Thoracic aorta (tissue), 2 donors: ENCODE measurements at places on chromosomes 6 and 20.

- DNase-seq, result no peak
These were observed 5.6 kb downstream of the TAGAP start for GRCh38 chr6:159038914-159039884.

GRCh38 chr6:33772082-33772830, 16.7 kb downstream of the LEMD2 start:
- DNase-seq, result no peak

- no peak for DNase-seq
These were observed 473.0 kb downstream of the BMP2 start for GRCh38 chr20:7240490-7240889.

DNA sequence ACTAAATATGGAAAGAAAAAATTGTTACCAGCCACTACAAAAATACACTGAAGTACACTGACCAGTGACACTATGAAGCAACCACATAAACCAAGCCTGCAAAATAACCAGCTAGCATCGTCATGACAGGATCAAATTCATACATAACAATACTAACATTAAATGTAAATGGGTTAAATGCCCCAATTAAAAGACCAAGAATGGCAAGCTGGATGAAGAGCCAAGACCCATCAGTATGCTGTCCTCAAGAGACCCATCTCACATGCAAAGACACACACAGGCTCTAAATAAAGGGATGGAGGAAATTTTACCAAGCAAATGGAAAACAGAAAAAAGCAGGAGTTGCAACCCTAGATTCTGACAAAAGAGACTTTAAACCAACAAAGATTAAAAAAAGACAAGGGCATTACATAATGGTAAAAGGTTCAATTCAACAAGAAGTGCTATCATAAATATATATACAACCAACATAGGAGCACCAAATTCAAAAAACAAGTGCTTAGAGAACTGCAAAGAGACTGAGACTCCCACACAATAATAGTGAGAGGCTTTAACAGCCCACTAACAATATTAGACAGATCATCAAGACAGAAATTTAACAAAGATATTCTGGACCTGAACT, 104.8 kb downstream of the HACE1 start:
- no peak for DNase-seq

GRCh38 chr6:151729829-151730495, 77.5 kb upstream of the ESR1 start:
- DNase-seq, result no peak

DNA sequence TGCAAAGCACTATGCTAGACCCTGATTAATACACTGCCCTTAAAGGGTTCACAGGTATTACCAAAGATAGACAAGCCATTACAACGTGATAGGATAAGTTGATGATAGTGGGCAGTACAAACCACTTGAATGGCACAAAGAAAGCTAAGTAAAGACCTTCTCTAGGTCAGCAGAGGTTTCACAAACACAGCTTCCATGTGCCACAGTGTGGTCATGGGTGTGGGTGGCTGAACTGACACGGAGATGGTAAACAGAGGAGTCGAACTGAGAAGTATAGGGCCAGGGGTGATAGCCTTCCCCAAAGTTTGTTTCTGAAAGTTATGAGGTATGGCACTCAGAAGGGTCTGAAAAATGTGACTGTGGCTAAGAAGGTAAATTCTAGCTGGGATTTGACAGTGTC, 4.3 kb downstream of the ZBTB9 start:
- no peak for DNase-seq

DNA sequence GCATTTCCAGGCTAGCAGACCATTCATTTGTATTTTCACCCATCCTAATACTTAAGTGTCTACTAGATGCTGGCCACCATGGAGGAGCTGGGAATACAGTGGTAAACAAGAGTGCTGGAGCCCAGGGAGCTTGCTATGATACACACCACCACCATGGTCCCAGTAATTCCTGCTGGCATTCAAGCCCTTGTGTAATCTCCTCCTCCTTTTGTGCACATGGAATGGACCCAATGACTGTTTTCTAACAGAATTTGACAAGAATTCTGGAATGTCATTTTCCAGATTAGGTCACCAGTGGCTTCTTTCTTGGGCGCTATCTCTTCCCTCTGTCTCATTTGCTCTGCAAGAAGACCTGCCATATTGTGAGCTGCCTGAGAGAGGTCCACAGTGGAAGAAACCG, 552.0 kb downstream of the C6orf118 start:
- no peak for DNase-seq

DNA sequence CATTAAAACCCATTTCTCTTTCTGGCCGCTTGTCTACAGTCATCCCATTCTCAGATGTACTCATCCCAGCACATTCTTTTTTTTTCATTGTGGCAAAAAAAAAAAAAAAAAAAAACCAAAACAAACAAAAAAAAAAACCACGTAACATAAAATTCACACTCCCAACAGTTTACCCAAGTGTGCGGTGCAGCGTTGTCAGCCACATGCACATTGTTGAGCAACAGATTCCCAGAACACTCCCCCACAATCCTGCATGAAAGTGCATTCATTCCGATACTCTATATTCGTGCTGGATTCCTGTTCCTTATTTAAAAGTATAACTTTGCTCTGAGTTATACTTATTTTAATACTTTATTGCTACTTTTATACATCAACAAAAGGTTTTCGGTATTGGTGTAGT, 96.0 kb downstream of the SASH1 start:
- no peak for DNase-seq

GRCh38 chr6:134626086-134626485, 308.2 kb upstream of the SGK1 start:
- no peak for DNase-seq

- no peak for DNase-seq
These were observed 21.8 kb upstream of the PRND start for GRCh38 chr20:4699957-4700356.

DNA sequence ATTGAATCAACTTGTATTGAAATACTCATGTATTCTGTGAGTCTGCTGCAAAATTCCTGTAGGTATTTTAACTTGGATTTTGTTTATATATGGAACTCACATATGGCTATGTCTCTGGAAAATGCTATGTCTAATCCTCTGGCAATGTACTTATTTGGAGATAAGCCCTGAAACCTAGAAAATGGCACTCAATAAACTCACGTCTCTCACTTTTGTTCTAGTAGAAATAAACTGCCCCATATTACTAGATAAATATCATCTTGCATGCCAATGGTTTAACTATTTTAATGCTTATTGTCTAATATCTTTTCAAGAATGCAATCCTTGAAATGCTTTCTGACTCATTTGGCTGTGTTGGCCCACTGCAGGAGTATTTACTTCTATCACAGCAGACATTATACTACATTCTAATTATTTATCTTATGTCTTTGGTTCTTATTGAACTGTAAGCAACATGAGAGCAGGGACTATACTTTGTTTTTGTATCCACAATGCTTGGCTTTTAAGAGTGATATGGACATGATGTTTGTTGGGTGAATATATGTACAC, 292.2 kb upstream of the RSPO3 start:
- DNase-seq, result no peak

DNA sequence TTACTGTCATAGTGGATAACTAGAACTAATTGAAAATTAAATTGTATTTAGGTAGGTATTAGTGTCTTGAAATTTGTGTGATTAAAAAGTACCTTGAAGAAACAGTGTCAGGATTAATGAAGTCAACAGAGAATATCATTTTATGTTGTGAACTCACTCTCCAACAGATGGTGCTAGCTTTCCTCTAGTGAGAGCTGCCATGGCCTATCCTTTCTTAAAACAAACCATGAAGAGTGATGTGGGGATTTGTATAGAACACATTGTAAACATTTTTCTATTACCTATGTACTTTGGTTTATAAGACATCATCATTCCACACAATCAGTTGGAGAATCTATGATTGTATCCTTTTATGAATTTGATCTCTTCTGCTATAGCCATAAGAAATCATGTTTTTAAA, 4.8 kb upstream of the SRSF12 start:
- DNase-seq, result no peak

DNA sequence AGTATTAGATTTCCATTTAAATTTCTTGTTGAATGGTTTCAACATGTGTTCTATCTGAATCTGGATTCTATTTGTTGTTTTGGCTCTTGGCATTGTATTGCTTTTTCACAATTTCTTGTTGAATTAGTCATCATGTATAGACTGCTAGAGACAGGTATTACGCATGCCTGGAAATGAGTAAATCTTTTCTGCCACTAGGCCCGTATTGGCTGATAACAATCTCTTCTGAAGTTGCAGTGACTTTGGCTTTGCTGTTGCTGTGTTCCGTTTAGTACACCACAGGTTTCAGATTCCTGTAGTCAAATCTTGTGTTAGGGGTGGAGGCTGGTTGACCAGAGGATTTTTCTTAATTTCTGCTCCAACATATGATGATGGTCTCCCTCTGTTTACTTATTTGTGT, 1339.4 kb downstream of the GRIK2 start:
- no peak for DNase-seq

- no peak for DNase-seq
These were observed 104.0 kb downstream of the COL12A1 start for GRCh38 chr6:75101896-75102295.

DNA sequence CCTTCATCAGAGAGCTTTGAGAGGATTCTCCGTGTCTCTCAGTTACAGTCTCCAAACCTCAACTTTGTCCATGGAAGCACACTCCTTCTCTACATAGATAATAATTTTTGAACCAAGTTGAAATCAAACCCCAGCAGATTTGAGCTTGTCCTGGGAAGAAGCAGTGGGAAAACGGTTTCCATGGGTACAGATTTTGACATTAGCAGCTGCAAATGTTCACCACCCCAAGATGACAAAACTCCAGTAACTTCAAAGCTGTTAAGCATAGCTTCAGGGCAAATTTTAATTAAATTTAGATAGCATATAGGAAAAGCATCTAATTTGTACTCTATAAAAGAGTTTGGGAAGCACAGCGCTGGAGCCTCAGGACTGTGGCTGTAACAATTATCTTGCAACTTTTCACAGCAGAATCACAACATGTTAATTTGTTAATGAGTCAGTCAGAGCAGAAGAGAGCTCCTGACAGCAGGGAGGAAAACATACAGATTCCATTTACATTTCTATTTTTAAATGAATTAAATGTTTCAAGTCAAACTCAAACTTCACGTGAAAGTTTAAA, 240.7 kb downstream of the BMP7 start:
- no peak for DNase-seq

DNA sequence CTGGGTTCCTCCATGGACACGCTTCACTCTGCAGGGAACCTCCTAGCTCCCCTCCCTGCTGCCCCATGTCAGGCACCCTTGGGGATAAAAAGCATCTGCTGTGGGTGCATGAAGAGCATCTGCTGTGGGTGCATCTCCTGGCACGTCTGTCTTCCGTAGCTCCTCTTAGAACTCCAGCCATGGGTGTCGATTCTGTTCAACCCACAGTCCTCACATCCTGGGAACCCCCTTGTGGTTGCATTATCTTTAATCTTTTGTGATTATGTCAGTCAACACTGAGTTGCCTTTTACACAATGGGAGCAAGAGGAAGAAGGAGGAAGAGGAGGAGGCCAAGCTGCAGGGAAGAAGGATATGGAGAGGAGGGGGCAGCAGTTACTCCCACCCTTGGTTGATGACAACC, 24.1 kb upstream of the CCR6 start:
- no peak for DNase-seq

DNA sequence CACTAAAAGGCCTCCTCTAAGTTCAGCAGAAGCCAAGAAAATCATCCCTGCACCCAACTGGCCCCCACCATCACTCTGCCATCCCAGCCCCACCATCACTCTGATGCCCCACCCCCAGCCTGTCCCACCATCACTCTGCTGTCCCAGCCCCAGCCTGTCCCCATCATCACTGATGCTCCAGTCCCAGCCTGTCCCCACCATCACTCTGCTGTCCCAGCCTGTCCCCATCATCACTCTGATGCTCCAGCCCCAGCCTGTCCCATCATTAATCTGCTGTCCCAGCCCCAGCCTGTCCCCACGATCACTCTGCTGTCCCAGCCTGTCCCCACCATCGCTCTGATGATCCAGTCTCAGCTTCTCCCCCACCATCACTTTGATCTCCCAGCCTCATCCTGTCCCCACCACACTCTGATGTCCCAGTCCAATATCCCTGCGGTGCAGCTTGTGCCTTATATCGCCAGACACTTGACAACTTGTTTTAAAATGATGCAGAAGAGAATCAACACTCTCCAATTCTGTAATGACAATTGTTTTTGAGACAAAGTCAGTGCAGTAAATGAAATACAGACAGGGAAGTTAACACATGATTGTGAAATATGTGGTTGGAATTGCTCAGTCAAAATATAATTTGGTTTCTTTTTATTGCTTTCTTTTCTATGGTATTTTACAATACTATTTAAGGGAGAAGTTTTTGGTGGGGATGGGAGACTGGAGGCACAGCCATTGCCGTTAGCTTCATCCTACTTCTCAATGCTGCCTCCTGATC, 100.8 kb downstream of the TNFAIP3 start:
- no peak for DNase-seq

DNA sequence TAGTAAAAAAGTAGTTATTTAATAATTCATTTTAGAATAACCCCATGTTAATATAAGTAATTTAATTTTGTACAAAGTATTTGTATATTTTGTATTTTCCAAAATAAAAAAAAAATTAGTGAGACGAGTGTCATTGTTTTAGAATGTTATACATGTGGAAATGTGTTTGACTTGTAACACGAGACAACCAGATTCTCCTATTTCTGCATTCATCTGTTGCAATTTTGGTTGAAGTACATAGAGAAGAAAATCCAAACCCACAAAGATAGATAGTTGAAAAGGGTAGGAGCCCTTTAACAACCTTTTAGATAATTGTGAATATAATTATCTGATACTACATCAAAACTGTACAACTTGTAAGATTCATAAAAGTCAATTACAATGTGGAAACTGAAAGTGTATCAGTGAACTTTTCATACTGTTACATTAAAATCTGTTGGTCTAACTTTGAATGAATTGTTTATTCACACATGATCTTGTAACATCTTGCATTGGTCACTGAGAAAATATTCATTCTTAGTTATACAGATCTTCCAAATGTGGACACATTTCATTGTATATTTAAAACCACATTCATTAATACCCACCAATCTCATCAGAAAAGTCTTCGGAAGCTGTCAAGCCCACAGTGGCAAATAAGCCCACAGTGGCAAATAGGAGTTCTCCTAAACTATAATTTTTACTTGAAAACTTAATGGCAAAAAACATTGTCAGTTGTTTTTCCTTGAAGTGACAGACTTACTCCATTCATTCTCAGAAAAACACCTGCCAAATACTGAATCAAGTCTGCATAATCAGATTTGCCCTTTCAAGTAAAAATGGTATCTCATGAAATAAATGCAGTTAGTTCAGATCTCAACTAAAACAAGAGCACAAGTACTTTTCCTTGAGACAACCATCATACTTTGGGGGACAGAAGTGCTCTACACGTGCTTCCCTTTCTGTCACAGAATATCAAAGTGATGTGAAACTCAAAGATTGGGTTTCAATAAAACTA, 52.8 kb downstream of the FKBP5 start:
- no peak for DNase-seq

GRCh38 chr20:58583586-58583985, 67.5 kb upstream of the STX16 start:
- DNase-seq, result no peak
